H1 (cell line): ENCODE measurements at places on chromosomes 5 and 9. TPM values are rescaled to one million over a fixed set of nuclear protein-coding genes. Genes with fewer than 3 reads are reported as not detected.

Gene ASPN
- not detected in 2 replicates for total RNA-seq

Gene PCDHGA2
- total RNA-seq = 0.31 and 0.32 TPM in 2 replicates

Gene CENPH
- 75.7 and 82.8 TPM in 2 replicates for total RNA-seq

Gene C1QTNF2
- 1.0 and 1.3 TPM in 2 replicates for total RNA-seq

Gene ODF2
- 17.9 and 19.9 TPM in 2 replicates for total RNA-seq

Gene SLC36A1
- 6.6 and 9.1 TPM in 2 replicates for total RNA-seq

Gene PTPN3
- 3.7 TPM in 2 replicates for total RNA-seq

Gene IFNB1
- total RNA-seq = not detected in 2 replicates

DNA sequence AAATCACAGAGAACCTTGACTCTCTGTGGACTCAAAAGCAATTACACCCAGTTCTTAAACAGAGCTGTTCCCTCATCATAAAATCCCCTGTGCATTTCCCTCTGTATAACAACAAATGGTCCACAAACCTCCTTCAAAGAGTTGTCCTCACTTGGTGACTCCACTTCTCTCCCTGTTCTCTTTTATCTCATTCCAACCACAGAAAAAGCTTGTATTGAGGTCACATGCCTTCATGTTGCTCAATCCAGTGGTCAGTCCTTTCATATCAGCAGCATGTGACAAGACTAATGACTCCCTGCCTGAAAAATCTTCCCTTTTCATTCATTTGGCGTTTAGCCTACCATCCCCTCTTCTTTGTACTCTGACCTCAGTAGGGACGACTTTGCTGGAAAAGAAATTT is 158.0 kb downstream of the DEPDC1B start:
- no peaks in the 10 kb centered on the region for H3K36me3 ChIP-seq
- no peak overlapping the region for H3K27ac ChIP-seq
- DNase-seq = no peak
- no peak overlapping the region for H3K4me3 ChIP-seq
- H3K4me1 ChIP-seq = peaks cover 3% of the 10 kb centered on the region

GRCh38 chr9:2477755-2478154 is 143.8 kb upstream of the VLDLR start:
- no peaks in the 10 kb centered on the region for H3K4me1 ChIP-seq
- no peak overlapping the region for H3K4me3 ChIP-seq
- H3K36me3 ChIP-seq = no peaks in the 10 kb centered on the region
- no peak for DNase-seq
- no peaks in the 10 kb centered on the region for H3K27me3 ChIP-seq

DNA sequence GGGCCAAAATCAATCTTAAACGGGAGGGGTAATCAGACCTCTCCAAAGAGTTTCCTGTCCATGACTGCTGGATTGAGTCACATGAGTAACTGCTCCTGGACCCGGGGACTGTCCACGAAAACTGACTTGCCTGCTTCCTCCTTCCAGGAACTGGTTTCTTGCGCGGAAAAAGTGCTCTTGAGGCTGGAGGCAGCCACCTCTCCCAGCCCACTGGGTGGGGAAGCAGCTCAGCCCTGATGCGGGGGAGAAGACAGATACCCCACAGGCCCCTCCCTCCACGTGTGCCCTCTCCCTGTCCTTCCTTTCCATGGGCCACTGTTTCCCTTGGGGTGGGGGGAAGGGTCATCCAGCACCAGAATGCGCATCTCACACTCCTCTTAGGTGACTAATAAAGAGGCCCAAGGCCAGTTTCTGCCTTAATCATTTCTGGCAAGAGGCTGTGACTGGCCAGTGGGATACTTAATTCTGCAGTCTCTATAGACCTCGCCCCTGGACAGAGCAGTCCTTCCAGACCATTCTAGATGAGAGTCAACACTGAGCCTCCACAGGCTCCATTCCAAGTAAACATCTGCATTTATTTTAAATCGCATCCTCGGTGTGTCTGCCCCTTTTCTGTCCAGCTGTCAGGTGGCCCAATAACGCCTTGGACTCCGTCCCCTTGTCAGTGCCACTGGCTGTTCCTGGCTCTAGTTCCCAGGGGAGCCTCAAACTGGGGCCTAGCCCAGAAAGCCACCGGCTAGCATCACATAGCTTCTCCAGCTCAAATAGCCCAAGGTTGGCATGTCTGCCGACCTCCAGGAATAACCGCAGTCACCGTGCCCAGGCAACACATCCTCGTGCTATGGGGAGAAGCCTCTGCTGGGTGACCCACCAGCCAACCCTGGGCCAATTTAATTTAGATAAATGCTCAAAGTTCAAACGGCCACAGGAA is 12.0 kb downstream of the REXO4 start:
- H3K27ac ChIP-seq = no peak overlapping the region
- no peaks in the 10 kb centered on the region for H3K4me1 ChIP-seq
- H3K27me3 ChIP-seq = no peaks in the 10 kb centered on the region
- peaks cover 17% of the 10 kb centered on the region; the same call in 1 of the 2 replicates for H3K36me3 ChIP-seq

- no peaks in the 10 kb centered on the region for H3K4me1 ChIP-seq
- DNase-seq = no peak
- H3K36me3 ChIP-seq = no peaks in the 10 kb centered on the region
- no peak overlapping the region for H3K27ac ChIP-seq
Observed at GRCh38 chr9:89794918-89795317, 190.1 kb downstream of the GADD45G start.

DNA sequence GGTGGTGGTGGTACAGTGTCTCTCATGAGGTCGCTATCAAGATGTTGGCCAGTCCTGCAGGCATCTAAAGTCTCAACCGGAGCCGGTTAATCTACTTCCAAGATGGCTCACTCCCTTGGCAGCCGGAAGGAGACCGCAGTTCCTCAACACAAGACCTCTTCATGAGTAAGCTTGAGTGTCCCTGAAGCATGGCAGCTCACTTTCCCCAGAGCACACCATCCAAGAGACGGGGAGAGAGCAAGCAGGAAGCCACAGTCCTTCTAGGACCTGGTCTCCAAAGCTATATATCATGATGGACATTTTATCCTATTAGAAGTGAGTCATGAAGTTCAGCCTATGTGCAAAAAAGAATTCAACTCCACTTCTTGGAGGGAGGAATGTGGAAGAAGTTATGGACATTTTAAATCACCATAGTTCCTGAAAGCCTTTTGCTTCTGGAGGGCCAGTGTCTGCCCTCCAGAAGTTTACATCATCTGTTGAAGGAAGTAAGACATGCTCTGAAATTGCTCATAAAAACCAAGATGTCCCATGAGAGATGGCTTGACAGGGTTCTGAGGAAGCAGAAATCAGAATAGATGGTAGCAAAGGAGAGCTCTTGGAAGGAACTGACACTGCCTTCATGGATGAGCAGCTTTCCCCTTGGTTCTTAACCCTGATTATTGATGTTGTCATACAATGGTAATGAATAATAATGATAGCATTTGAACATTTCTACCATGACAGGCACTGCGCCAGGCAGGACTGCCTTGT is 21.3 kb downstream of the GALNT10 start:
- no peak for DNase-seq
- peaks cover 8% of the 10 kb centered on the region; the same call in 1 of the 2 replicates for H3K4me1 ChIP-seq
- H3K27ac ChIP-seq = no peak overlapping the region
- H3K36me3 ChIP-seq = no peaks in the 10 kb centered on the region
- no peaks in the 10 kb centered on the region for H3K27me3 ChIP-seq

DNA sequence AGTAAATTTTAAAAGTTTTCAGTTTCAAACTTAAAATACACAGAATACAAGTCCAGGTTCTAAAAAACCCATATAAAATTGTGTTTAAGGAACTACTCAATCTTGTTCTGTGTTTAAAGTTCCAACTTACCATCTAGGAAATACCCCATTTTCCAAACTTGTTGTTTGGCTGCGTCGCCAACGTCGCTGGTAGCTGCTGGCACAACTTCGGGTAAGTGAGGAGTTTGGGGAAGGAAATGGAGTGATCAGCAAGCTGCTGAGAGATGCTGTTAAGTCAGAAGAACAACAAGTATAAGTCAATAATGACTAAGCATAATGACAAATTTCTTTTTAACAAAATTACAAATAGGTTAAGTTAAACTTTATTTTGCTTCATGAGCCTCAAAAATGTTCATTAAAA is 71.3 kb upstream of the RAPGEF6 start:
- H3K4me3 ChIP-seq = no peak overlapping the region
- DNase-seq = no peak
- peaks cover 22% of the 10 kb centered on the region; the same call in 1 of the 2 replicates for H3K36me3 ChIP-seq
- no peaks in the 10 kb centered on the region for H3K4me1 ChIP-seq
- H3K27me3 ChIP-seq = no peaks in the 10 kb centered on the region

DNA sequence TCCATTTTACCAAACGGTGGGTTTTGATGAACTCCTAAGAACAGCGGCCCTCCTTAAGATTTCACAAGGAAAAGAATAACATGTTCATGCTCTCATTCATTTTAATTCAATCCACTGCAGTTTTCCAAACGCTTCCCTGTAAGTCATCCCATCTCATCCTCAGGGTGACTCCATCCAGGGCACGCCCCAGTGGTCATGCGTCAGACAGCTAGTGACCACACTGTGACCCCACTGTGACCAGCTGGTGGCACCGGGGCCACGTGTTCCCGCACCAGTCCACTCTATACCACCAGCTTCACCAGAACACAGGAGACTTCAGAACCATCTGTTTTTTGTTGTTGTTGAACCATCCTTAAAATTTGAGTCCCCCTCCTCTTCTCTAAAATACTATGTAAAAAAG is 14.3 kb downstream of the ATPSCKMT start:
- H3K4me3 ChIP-seq = no peak overlapping the region
- no peaks in the 10 kb centered on the region for H3K4me1 ChIP-seq
- H3K36me3 ChIP-seq = no peaks in the 10 kb centered on the region
- no peak overlapping the region for H3K27ac ChIP-seq
- no peaks in the 10 kb centered on the region for H3K27me3 ChIP-seq

GRCh38 chr5:172109749-172110148 is 78.3 kb downstream of the STK10 start:
- no peak overlapping the region for H3K4me3 ChIP-seq
- no peaks in the 10 kb centered on the region for H3K27me3 ChIP-seq
- no peak overlapping the region for H3K27ac ChIP-seq
- H3K36me3 ChIP-seq = no peaks in the 10 kb centered on the region
- H3K4me1 ChIP-seq = no peaks in the 10 kb centered on the region
- DNase-seq = no peak

GRCh38 chr9:104876587-104876986 is 51.4 kb downstream of the ABCA1 start:
- H3K27me3 ChIP-seq = no peaks in the 10 kb centered on the region
- H3K4me3 ChIP-seq = no peak overlapping the region
- DNase-seq = no peak
- H3K27ac ChIP-seq = no peak overlapping the region
- H3K4me1 ChIP-seq = peaks cover 3% of the 10 kb centered on the region
- H3K36me3 ChIP-seq = no peaks in the 10 kb centered on the region

DNA sequence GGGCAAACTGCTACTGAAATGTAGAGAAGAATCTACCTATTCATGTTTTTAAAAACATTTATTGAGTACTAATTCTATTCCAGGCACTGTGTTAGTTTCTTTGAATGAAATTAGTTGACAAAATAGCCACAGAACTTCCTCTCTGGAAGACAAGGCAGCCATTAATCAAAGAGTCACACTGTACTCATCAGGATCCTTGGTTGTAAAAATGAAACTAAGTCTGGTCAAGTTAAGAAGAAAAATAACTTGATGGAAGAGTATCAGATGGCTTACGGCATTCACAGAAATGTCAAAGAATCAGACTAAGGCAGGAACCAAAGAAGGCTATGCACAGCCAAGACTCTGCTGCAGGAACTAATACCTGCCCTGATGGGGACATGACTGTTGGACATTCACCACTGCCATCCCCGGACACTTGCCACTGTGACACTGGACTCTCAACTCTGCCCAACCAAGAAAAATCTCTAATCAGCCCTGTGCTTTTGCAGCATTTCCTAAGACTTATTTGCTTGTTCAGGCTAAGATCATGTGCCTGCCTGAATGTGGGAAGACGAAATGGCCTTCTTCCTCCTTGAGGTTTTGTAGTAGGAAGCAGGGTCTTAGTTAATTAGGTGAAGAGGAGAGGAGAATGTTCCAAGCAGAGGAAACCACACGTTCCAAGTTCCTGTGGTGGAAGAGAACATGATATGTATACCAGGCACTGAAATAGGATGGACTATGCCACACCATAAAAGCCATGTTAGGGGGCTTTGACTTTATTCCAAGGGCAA is 23.3 kb upstream of the NDUFB6 start:
- DNase-seq = no peak
- no peak overlapping the region for H3K27ac ChIP-seq
- no peaks in the 10 kb centered on the region for H3K27me3 ChIP-seq
- H3K36me3 ChIP-seq = no peaks in the 10 kb centered on the region

- H3K27ac ChIP-seq = no peak overlapping the region
- H3K27me3 ChIP-seq = no peaks in the 10 kb centered on the region
- no peaks in the 10 kb centered on the region; the same call in 1 of the 2 replicates for H3K4me1 ChIP-seq
- no peak for DNase-seq
- H3K36me3 ChIP-seq = no peaks in the 10 kb centered on the region
Observed at GRCh38 chr5:55917402-55918086, 66.4 kb downstream of the IL31RA start.

- DNase-seq = no peak
- no peaks in the 10 kb centered on the region for H3K4me1 ChIP-seq
- no peak overlapping the region for H3K27ac ChIP-seq
- H3K27me3 ChIP-seq = no peaks in the 10 kb centered on the region
- no peaks in the 10 kb centered on the region for H3K36me3 ChIP-seq
Observed at GRCh38 chr9:1881708-1882295, 133.3 kb upstream of the SMARCA2 start.

DNA sequence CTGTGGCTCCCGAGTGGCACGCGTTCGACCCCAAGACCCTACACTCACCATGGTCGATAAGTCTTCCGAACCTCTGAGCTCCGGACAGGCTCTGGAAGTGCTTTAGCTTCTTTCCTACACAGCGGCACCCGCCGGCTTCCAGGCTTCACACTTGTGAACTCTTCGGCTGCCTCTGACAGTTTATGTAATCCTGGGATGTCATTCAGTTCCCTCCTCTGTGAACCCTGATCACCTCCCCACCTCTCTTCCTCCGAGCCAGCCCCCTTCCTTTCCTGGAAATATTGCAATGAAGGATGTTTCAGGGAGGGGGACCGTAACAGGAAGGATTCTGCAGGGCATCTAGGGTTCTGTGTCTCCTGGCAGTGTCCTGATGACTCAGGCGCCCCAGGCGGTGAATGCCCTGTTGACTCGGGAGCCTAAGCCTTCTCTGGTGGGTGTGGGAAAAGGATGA is at the start of gene CD14:
Gene CD14, minus strand, starts transcription at position 155 of the 451 bp plus-strand sequence. Its CDS starts 104 bp downstream, at position 51.
- DNase-seq = no peak
- no peak within 1 kb of the TSS for H3K4me3 ChIP-seq
- H3K4me1 ChIP-seq = peaks cover 2% of the 10 kb centered on the region; the same call in 1 of the 2 replicates

DNA sequence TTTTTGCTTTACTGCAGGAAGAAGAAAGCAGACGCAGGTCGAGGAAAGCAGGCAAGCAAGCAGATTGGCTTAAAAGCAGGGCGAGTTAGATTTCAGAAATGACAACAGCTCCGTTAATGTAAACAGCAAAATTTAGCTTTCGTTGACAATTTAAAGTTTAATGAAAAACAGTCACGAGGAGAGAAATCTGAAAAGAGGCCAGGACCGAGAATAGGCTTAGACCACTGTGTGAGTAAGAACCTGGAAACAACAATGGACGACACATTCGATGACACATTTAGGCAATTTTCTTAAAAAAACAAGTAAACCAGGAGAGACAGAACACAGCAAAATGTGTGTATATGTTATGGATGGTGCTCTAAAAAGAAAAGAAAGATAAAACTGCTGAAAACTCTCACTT is 155.3 kb downstream of the ISOC1 start:
- no peaks in the 10 kb centered on the region for H3K4me1 ChIP-seq
- no peaks in the 10 kb centered on the region for H3K27me3 ChIP-seq
- H3K4me3 ChIP-seq = no peak overlapping the region
- H3K36me3 ChIP-seq = no peaks in the 10 kb centered on the region

- DNase-seq = no peak
- H3K27me3 ChIP-seq = no peaks in the 10 kb centered on the region
- H3K36me3 ChIP-seq = no peaks in the 10 kb centered on the region
- H3K27ac ChIP-seq = no peak overlapping the region
- H3K4me1 ChIP-seq = no peaks in the 10 kb centered on the region
- no peak overlapping the region for H3K4me3 ChIP-seq
Observed at GRCh38 chr5:18243846-18244245, 609.6 kb downstream of the TAF11L14 start.
